Cortex of kidney (tissue), 1 donor: ENCODE measurements at places on chromosomes 6 and 20.

DNA sequence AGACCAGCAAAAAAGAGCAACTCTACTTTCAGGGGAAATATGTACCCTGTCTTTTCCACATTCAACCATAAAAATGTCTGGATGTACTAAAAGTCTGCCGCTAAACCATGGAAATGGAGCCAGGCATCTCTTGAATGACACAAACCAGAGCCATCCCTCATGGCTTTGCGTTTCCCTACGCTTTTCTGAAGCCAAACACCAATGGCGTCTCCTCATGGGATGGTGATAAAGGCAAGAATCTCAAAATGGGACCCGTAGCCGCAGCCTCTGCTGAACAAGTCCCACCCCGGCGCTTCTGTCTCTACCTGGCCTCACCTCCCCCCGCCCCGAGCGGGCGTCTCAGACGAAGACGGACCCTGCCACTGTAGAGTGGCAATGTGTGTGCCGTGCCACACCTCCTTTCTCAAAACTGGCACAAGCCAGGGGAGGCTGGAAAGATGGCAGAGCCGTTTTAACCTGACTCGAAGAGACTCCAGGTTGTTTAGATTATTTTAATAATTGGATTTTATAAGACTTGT is 80.3 kb upstream of the AFDN start:
- DNase-seq: no peak

DNA sequence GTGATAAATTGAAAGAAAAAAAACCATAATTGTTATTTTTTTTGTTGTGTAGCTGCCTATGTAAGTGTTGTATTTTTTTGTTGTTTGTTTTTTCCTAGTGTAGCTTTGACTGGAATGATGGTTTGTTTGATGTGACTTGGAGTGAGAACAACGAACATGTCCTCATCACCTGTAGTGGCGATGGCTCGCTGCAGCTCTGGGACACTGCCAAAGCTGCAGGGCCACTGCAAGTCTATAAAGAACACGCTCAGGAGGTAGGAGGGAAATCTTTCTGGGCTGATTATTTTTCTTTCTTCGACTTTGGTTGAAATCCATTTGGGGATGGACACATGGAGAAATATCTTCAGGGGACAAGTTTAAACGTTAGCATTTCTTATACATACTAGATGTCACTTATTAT is 3.8 kb downstream of the PEX7 start:
- no peak for DNase-seq

- DNase-seq: no peak
These were observed 23.0 kb downstream of the LY86 start for GRCh38 chr6:6611486-6611885.

- no peak for DNase-seq
These were observed 309.4 kb upstream of the MAN1A1 start for GRCh38 chr6:119658917-119659316.

- no peak for DNase-seq
These were observed 38.9 kb upstream of the TGM2 start for GRCh38 chr20:38203981-38204357.

- DNase-seq: no peak
These were observed 79.0 kb downstream of the SAMD3 start for GRCh38 chr6:130143709-130144108.

DNA sequence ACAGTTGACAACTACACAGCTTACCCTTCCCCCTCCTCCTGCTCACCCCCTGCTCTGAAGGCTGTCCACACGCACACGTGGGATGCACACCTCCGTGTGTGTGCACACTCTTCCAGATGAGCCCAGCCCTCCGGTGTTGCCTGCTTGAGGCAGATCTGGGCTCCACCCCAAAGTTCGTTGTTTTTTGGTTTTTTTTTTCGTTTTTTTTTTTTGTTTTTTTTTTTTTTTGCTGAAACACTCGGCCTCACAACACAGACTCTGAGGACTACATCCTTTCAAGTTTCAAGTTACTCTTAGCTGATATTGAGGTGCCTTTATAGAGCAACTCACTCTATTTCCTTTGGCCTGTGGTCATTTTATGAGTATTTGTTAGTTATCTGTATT is 88.2 kb downstream of the RREB1 start:
- DNase-seq: no peak

- DNase-seq: no peak
These were observed 92.8 kb upstream of the PRSS16 start for GRCh38 chr6:27154696-27155095.
